ENCODE measurements at places on chromosomes 7 and 10.
A peak's percentile ranks its signal among the peaks of the same experiment; 100 is the strongest.

DNA sequence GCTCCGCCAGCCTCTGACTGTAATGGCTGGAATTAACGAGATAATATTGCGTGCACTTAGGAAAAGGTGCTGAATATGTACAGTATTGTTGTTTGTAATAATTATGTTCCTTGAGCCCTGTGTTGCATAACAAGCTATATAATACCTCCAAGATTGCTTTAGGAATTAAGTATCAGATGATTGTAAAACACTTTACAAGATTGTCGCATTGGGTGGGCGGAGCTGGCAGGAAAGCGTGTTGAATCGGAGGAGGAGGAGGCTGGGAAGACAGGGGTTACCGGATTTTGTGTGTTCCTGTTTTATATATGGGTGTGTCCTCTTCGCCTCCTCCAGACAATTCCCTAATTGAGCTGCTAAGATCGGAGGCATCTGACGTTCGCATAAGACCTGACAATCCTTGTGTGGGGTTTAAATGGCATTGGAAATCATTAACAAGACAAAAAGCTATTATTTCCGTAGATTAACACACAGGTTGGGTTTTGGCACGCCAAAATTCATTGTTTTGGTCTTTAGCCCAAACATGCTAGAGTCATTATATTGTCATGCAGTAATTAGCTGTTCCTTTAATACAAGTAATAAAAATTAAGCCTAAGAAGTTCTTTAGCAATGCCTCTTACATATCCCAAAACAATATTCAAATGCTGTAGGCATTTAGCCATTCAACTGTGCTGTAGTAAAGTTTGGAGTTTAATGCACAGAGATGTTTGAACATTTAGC is 192.9 kb upstream of the SH2B2 start:
- DNase-seq, result no peak

GRCh38 chr7:25196132-25196896 is 32.0 kb downstream of the NPVF start:
- DNase-seq, result no peak

DNA sequence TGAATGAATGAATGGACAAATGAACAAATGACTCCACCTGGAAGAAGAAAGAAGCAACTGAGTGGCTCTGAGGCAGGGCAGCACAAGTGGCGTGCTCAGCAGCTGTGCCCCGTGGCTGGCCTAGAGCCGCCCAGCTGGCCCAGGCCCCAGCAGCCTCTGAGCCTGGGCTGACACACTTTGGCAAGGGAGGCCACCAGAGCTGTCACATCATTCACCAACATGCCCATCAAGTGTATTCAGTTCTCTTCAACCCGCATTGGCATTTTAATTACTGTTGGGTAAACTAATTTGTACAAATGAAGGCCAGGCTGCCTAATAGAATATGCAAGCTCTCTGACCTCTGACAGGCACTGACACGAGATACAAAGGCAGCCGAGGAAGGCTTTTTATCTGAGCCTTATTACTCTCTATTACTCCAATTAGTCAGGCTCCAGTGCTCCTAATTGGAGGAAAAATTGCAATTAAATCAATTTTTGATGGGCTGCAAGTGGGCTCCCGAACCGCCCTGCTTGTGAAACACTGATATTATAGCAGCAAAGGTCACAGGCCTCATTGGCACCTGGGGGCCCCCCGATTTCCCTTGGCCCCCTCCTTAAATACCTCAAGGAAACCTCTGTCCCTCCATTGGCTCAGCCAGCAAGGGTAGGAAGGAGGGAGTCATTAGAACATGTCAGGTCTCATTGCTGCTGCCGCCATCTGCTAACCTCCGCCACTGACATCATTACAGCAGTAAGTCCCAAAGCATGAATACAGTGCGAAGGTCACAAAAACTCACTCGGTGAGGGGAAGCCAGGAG is 41.9 kb downstream of the DPCD start:
- no peak for DNase-seq

DNA sequence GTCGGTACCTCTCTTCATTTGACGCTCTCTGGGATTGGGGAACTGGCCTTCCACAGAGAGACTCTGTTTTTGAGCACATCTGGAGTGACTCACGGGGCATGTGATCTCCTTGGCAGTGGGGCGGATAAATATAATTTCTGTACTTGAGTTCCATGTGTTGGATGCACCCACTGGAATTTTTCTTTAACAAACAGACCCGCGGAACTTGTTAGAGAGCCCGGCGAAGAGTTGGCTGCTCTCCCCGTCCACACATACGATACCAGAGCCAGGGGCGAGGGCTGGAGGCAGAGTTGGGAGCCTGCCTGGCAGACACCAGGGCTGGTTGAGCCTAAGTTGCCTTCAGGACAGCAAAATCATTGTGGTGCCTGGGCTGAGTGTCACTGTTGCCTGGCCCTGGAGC is at the start of gene FAM180A:
TSS of gene FAM180A (minus strand) at position 44 of the 400 bp plus-strand sequence. CDS start 233 bp downstream, outside the sequence.
- no peak for DNase-seq

DNA sequence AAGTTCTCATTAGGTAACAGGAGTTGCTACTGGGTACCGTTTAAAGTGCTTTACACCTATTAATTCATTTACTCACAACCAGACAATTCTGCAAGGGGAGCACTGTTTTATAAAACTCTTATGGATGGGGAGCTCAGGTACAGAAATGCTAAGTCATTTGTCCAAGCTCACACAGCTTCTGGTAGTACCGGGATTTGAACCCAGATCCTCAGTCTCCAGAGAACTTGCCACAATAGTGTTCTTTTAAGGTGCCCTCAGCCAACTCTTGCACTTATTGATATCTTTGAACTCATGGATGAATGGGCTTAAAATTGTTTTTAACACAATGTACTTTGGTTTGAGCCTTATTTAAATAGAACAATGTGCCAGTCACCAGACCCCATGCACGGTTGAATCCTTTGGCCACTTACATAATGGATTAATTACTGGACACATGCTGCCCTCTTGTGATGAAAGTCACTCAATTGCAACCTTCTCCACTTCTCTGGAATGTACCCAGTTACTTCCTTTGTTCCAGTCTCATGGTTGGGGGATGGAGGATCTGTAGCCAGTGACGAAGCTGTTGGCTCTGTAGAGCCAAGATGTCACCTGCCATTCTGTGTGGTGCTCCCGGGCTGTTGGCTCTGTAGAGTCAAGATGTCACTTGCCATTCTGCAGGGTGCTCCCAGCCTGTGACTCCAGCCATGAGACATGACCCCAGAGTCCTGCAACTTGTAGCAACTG is 65.6 kb downstream of the NOD1 start:
- DNase-seq, result peak; percentile 68

DNA sequence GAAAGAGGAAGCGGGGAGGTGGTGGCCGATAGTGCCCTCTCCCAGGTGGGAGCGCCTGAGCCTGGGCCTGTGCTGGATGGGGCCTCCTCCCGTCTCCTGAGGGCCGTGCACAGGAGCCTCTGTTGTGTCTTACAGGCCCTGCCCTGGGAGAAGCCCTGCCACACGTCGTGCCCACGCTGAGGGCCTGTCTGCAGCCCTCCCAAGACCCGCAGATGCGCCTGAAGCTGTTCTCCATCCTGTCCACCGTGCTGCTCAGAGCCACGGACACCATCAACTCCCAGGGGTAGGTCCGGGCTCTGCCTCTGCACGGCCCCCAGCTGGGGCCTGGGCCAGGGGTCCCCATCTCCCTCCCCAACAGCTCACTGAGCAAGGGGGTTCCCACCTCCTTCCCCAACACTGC is 43.3 kb upstream of the PRKAR1B start:
- DNase-seq, result no peak
